CD14-positive monocyte (primary cell): ENCODE measurements at places on chromosomes 2 and 18.

DNA sequence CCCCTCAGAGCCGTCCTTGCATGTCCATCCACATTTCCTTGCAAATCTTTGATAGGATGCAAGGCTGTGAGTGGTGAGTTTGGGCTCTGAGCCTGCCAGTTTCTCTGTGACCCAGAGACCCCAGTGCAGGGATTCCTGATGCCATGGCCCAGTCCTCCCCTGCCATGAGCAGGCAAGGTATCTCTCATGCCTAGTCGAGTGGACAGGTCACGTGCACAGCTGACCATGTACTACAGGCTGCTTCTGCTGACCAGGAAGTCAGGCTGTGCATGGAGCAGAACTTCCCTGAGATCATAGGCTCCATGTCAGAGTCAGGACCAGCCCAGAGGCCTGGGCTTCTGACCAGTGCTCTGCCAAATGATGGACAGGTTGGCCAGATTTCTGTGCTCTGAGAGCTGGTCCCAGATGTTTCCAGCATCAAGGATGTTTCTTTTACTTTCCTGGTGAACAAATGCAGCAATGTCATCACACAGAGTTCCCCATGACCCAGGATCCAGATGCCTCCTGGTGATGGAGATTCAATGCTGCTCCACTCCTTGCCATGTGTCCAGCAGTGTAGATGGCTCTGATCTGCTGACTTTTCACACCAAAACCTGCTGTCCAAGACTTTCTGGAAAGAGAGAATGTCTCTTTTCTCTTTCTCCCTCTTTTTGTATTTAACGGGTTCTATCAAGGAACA lies 321.6 kb upstream of the HS6ST1 start:
- DNase-seq = no peak

- no peak for DNase-seq
Observed at GRCh38 chr2:6148882-6149281, 456.7 kb downstream of the SOX11 start.

- DNase-seq = no peak
Observed at GRCh38 chr2:230781130-230781797, 68.6 kb downstream of the CAB39 start.

GRCh38 chr18:61127714-61128467 lies 205.3 kb upstream of the CDH20 start:
- DNase-seq = no peak

- DNase-seq = no peak
Observed at GRCh38 chr18:56807901-56808300, 156.7 kb downstream of the WDR7 start.

DNA sequence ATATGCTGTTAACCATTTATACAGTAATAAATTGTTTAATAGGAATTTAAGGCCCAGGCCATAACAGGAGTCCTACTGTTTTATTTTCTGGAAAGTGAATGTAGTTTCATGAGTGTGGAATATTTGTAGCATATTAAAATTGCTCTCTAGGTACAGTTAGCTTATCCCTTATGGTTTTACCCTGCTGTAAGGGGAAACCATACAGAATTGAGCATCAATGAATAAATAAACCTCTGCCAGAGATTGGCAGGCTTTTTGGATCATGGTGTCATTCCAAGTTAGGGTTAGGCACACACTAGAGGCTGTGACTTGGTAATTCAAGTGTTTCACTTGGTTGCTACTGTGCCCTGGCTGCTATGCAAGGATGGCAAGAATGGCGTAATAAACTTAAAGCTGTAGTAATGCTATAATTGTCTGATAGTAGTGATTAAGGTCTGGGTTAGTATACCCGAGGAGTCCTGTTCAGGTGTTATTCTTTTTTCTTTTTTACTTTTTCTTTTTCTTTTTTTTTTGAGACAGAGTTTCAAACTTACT lies 30.4 kb downstream of the BMPR2 start:
- no peak for DNase-seq

DNA sequence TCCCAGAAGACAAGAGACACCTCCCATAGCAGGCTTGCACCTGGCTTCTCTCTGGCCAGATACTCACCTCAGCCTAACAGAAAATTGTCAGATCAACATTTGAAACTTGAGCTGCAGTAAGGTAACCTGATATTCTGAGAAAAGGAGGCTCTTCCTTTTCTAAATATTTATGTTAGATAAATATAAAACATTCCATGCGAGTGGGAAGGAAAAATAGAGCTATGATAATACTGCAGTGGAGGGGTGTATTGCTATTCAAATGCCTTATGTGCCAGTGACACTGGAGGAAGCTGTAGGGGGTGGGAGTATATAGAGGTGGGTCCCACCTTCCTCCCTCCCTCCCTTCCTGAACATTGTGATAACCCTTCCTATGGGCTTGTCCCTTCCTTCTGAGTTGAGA lies 515.5 kb upstream of the CHAC2 start:
- DNase-seq = no peak

DNA sequence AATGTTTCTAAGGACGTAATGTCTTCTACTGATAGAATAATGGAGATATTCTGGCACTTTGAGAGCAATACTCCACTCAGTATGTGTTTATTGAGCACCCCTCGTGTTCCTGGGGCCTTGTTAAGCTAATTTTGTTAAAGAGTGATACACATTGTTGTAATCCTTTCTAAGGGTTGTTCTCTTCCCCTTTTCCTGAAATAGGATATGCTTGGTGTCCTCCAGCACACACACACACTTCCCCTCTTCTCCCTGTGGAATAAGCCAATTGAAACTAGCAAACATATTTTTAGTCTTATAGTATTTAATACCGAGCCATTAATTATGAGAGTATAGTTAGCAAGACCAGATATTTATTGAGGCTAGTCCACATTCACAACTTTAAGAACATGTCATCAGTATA lies 114.1 kb downstream of the CRIM1 start:
- no peak for DNase-seq

DNA sequence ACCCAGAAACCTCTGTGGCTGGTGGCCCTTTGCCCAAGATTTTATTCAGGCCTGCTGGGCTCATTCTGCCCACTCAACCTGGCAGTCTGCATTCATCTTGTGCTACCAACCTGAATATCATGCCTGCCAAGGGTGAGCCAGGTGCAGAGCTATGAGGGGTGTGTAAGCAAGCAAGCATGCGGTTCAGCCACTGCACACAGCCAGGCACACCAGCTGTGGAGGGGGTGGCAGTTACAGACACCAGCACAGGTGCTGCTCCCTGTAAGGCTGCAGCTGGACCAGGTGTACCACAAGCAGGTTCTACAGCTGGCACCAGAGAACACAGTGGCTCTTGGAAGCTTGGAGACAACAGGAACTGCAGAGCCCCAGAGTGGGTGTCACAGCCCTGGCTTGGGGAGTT lies 633.2 kb downstream of the FBXO15 start:
- DNase-seq = no peak

DNA sequence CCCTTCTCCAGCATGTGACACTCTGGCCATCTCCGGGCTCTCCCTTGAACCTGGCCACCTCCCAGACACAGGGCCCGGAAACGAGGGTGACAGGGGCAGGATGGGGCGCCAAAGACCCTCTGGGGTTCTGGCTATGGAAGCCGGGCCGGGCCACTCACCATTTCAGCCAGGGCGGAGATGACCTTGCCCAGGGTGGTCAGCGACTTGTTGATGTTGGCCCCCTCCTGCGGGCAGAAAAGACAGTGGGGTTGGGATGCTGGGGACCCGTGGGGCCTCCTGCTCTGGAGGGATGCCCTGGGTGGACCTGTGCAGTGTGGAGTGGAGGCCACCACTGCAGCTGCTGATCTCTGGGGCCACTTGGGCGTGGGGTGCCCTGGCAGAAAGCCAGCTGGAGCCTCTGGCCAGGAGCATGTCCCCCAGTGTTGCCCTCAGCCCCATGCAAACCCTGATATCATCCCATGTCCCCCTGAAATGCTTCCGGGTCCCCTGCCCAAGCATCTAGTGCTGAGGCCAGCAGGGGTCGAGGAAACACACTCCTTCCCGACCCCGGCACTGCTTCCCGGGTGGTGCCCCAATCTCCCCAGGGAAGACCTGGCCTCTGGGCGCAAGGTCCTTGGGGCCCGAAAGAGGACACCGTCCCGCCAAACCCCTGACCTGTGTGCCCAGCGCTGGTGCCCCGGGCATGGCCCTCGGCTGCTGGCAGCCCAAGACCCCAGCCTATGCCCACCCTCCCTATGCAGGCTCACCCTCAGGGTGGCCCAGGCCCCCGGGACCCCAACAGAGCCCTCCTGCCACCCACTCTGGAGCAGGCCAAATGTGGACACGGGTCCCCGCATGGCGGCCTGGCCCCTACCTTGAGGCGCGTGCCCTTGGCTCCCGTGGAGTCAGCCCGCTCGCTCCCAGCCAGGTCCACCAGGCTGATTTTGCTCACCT lies 36.9 kb downstream of the KIF1A start:
- no peak for DNase-seq

- peak; percentile 60 for DNase-seq
Observed at GRCh38 chr18:47987388-47987699, 56.9 kb upstream of the SMAD2 start.

- DNase-seq = no peak
Observed at GRCh38 chr2:148209603-148210002, 188.7 kb downstream of the MBD5 start.

DNA sequence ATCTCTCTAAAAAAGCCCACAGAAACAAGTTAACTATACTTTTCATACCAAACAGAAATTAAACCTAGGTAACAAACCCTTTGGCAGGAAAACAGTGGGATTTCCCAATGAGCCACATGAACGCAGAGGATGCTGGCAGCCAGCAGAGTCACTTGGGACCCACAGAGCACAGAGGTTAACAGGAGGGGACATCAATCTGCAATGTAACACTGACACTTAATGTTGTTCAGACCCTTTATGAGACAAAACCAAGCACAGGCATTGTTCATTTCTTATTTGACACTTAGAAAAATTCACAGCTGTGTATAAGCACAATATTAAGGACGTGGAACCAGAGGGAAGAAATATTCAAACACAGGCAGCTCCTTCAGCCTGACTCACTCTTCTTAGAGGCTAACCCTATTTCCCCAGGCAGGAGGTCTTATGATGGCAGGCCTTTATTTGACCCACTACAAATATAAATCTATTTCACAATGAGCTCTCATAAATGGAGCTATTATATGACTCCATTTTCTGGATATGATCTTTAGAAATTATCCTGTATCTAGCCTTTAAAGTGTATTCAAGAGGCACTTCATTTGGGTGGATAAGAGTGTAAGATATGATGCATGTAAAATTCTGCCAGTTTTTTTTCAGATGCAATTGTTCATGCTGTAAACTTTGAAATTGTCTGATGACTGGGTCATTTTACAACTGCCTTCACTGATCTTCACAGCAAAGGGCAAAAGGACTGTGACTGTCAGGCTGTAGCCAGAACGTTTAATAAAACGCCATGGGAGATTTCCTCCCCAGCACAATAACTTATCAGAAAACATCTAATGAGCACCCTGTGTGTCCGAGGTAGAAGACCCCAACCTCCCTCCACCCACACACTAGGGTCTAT lies 132.8 kb upstream of the SATB2 start:
- no peak for DNase-seq

GRCh38 chr2:27832396-27832795 lies 57.8 kb downstream of the RBKS start:
- peak; percentile 58 for DNase-seq

- no peak for DNase-seq
Observed at GRCh38 chr2:64404002-64404731, 49.8 kb upstream of the LGALSL start.

- DNase-seq = no peak
Observed at GRCh38 chr2:195319112-195319460, 337.9 kb upstream of the SLC39A10 start.

DNA sequence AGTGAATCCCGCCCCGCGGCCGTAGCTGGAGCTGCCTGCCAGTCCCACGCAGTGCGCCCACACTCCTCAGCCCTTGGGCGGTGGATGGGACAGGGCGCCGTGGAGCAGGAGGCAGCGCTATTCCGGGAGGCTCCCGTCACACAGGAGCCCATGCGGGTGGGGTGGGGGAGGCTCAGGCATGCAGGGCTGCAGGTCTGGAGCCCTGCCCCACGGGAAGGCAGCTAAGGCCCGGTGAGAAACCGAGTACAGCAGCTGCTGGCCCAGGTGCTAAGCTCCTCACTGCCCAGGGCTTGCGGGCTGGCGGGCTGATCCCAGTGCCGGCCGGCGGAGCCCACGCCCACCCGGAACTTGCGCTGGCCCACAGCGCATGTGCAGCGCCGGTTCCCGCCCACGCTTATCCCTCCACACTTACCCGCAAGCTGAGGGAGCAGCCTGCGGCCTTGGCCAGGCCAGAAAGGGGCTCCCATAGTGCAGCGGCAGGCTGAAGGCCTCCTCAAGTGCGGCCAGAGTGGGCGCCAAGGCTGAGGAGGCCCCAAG lies 1152.8 kb upstream of the CELF4 start:
- DNase-seq = no peak

- DNase-seq = no peak
Observed at GRCh38 chr18:79597831-79598632, 81.6 kb upstream of the CTDP1 start.

GRCh38 chr2:208006833-208007232 lies 18.5 kb downstream of the PLEKHM3 start:
- DNase-seq = no peak

- DNase-seq = no peak
Observed at GRCh38 chr2:221969087-221969829, 329.5 kb downstream of the PAX3 start.

DNA sequence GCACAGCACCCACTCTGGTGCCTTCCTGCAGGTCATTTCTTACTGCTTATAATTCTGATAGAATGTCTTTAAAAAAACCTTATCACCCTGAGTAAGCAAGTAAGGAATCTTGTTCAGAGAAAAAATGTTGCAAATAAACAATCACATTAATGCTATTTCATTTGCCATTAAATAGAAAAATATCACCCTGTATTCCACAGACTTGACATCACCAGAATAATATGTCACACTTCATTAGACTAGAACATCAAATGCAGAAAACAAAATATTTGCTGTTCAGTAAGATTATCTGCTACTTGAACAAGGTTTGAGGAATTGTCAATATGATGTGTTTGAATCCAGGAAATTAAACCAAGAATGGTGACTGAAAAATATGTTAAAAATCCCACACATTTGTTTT lies 236.6 kb upstream of the MMADHC start:
- no peak for DNase-seq

- no peak for DNase-seq
Observed at GRCh38 chr2:101515477-101515876, 40.6 kb upstream of the RFX8 start.

DNA sequence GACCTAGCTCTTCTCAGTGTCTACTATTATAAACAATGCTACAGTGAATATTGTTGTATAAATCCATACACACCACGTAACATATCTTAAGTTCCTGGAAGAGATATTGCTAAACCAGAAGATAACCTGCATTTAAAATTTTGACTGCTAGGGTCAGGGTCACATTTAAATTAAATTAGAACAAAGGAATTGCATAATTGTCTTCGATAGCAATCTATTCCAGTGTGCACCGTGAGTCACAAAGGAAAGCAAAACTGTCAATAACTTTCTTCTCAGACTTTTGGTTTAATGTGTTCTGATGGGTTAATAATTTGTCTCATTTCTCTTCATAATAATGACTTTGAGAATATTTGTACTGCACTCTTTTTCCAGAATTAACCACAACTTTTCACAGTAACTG lies 4.2 kb downstream of the GEN1 start:
- DNase-seq = no peak
